Stimulated activated CD4-positive, alpha-beta T cell treated with anti-CD3 and anti-CD28 coated beads, Interleukin-1b, Interleukin-23, amount 100 ng/mL, for 1 hour (primary cell): ENCODE measurements at places on chromosomes 4 and X.

DNA sequence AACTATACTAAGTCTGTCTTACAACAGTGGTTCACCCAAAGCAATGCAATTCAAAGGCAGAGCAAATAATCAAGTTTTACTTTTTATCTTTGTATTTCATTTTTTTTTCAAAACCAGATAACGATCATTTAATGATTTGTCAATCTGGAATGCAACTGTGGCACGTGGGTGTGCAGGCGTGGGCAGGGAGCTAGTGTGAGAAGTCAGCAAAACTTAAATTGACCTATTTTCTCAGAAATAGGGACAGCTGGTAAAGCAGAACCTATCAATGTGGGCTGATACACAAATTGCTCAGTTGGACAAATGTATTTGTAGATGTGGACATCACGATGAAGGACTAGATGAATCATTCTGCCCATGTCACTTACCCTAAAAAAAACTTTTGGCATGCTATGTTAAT is 105.6 kb downstream of the CBLL2 start:
- DNase-seq, result no peak

- no peak for DNase-seq
Observed at GRCh38 chr4:168317621-168318020, 931 bp downstream of the DDX60 start.

- peak; percentile 2 for DNase-seq
Observed at GRCh38 chrX:43750248-43750676, 94.2 kb downstream of the MAOA start.

DNA sequence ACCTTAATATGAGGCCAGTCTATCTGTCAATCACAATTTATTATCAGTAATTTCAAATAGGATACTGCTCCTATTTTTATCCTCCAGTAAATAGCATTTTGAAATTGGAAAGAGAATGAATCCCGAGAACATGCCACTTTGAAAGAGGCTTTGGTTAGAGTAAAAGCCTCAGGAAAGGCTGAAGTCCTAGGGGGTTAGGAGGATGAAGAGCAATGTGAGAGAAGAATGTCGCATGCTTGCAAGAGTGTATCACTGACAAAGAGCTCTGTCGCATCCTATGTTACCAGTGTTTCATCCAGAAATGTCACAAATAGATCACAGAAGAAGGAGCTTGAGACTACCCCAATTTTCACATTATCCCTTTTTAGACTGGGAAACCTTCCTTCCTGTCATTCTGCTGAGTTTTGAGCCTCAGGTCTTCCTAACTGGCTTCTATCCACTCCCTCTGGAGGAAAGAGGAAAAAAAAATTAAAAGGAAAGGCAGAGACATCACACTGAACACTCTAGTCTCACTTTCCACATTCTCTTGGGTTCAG is 39.8 kb downstream of the GPM6A start:
- no peak for DNase-seq

DNA sequence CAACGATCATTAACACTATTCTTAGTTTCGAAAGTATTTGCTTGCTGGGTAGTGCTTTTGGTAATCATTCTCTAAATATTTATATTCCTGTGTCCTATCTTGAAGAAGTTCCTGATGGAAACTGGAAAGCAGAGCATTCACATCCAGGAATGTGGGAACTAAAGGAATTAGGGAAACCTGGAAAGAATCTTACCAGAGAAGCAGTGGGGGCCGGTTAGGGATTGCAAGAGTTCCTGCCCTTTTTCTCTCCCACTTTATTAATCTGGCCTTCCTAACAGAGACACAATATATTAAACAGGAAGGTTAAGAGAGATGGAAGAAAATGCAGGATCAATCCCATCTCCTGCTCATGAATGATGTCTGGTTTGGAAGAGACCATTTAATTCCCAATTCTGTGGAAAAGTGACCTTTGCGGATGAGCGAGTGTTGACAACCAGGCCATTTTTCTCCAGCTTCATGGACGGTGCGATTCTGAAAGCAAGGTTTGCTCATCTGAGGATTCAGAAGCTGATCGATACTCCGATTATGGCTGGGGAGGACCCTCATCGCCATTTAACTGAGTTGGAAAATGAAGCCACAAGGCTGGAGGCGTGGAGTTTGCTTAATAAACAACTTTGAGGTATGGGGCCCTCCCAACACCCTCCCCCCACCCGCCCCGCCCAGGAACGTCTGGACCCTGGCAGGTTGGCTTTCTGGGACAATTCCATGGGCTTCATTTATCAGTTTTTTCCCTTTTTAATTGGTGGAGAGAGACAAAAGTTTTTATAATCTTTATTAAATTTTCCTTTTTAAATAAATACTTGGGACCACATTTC is 52.3 kb downstream of the C4orf51 start:
- DNase-seq, result no peak

- DNase-seq, result no peak
Observed at GRCh38 chrX:131239057-131239456, 50.0 kb downstream of the IGSF1 start.

GRCh38 chrX:68934922-68935321 is 106.1 kb downstream of the EFNB1 start:
- no peak for DNase-seq

- no peak for DNase-seq
Observed at GRCh38 chrX:120286733-120287512, 24.3 kb downstream of the TMEM255A start.
